Activated CD8-positive, alpha-beta memory T cell treated with anti-CD3 and anti-CD28 coated beads for 4 hours (primary cell): ENCODE measurements at places on chromosomes 16 and 17.

- no peak for DNase-seq
Measured at GRCh38 chr16:73092236-73092781, 44.4 kb upstream of the ZFHX3 start.

DNA sequence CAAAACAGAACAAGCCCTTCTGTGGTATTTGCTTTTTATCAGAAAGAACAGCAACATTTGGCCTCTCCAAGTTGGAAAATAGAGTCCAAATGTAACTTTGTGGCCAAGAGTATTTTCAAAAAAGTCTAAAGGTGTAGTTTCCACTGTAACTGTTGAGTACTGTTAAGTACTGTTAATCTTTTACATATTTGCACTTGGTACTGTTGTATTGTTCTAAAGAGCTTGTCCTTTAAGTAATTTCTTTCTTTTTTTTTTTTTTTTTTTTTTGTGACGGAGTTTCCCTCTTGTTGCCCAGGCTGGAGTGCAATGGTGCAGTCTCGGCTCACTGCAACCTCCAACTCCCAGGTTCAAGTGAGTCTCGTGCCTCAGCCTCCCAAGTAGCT is 21.5 kb downstream of the LDAF1 start:
- DNase-seq = no peak

- DNase-seq = no peak
Measured at GRCh38 chr17:73323409-73324159, 11.8 kb upstream of the CDC42EP4 start.

GRCh38 chr16:11140098-11140375 is 116.0 kb downstream of the SOCS1 start:
- DNase-seq = peak; percentile 11

DNA sequence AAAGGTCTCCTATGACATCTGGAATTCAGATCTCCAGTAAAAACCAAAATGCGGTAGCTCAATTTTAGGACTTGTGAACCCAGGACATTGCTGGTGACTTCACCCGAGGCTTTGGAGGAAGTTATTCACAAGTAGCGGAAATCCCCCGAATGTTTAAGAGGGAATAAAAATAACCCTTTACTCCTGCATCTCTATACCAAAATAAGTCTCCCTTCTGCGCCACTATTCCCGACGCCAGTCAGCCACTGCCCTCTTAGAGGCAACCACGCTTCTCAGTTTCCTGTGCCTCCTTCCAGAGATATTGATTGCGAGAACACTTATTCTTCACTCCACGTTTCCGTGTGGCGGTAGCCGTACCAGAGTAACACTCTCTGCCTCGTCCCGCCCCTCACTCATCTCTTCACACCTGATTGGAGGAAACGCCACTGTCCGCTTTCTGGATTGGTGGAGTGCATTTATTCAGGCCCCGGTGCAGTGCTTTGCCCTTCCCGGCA is 27.4 kb downstream of the EMP2 start:
- peak; percentile 21 for DNase-seq

DNA sequence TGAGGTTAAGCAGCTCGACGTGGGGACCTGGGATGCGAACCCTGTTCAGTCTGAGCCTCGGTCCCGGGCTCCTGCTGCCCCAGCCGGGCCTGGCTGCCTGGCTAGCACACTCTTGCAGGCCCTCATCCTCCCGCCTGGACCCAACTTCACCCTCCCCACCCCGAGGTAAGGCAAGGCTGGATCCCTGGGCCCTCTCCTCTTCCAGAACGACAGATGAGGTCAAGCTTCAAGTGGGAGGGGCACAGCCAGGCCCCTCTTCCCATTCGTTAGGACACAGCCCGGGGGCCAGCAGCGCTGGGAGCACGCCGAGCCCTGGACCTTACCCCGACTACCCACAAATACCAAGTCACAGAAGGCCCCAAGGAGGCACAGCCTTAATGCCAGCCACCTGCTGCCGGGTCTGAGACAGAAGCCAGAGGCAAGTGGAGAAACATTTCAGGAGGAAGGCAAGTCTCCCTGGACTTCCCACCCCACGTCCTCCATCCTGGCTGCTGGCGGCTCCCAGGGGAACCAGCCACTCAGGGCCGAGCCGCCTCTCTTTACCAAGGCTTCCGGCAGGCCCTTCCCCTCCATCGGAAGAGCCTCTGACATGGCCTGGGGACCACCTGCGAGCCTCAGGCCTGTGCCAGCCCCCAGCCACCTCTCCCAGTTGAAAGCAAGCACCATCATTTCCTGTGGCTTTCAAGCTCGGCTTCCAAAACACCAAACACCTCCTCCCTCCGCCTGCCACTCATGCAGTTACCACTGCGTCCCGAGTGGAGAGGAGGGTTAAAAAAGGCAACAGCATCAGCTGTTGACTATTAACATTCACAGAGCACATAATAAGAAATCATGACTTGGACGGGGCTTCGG is 59.9 kb downstream of the RPH3AL start:
- DNase-seq = no peak

- DNase-seq = no peak
Measured at GRCh38 chr17:933312-934073, 46.1 kb downstream of the NXN start.

DNA sequence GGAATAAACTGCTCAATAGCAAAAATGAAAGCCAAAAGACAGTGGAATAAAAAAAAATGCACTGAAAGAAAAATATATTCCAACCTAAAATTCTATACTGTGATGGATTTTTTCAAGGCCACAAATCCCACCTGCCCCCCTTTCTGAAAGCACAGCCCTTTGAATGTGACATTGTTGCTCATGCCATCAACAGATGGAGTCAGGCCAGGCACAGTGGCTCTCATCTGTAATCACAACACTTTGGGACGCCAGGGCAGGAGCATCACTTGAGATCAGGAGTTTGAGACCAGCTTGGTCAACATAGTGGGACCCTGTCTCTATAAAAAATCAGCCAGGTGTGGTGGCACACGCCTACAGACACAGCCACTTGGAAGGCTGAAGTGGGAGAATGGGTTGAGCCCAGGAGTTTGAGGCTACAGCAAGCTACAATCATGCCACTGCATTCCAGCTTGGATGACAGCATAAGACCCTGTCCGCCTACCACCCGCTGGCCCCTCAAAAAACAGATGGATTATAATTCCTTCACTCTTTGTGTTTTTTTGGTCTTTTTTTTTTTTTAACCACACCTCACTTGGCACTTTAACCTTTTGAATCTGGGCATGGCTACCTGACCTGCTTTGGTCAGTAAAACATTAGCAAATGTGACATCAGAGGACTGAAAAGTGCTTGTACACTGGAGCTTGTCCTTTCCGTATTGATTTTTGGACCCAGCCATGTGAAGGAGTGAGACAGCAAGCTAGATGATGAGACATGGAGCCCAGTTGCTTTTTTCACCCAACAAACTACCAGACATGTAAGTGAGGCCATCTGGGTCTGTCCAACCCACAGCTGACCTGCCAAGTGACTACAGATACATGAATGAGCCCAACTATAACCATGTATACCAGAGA is 36.3 kb downstream of the GLG1 start:
- no peak for DNase-seq

GRCh38 chr16:12321311-12321842 is 344.8 kb downstream of the SNX29 start:
- DNase-seq = no peak

DNA sequence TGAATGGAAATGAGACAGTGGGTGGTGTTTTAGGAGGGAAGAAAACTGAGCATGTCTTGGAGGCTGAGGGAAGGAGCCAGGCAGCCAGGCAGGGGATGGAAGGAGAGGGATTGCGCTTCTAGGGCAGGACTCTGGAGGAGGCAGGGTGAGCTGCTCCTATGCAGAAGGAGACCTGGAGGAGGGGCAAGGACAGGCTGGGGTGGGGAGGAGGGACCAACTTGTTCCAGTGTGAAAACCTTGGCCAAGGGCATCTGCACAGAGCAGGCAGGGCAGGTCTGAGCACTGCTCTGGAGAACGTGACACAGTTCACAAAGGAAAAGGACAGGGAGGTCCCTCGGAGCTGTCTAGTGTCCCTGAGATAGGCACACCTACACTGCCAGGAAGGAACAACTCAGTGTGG is 5.5 kb downstream of the GALK1 start:
- no peak for DNase-seq

DNA sequence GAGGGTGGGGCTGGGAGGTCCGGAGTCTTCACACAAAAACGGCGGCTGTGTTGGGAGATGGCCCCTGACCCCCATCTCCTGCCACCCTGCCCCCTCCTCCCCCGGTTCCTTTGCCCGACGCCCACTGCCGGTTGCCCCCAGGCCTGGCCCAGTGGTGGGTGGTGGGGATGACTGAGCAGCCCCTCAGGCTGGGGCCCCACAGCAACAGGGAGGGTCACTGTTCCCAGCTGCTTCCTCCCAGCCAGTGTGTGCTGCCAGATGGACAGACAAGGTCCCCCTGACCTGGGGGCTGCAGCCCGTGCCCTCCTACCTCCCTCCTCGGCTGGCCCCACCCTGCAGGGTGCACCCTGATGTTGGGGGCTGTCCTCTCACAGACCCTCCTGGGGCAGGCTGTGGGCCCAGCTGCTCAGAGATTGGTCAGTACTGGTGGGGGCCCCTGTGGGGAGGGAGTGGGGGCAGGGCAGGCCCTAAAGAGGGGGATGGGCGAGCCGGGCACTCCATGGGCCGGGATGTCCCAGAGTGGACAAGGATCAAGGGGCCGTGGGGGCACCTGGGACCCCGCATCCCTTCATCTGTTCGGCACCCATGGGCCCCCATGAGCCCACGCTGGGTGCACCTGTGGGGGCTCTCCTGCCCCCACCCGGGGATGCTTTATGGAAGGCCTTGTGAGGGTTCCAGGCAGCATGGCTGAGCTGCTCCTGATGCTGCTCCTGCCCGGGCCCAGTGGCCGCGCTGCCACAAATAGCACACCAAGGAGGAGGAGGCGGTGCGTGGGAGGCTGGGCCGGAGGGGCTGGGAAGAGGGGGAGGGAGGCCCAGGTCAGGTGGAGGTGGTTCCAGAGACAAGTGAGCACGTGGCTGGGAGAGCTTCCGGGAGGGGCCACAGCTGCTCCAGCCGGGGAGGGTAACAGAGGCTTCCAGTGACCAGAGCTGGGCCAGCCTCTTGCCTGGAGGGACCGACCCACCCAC is 5.1 kb downstream of the C1QTNF8 start:
- no peak for DNase-seq

GRCh38 chr16:87621976-87622713 is 19.8 kb downstream of the JPH3 start:
- DNase-seq = no peak

- DNase-seq = no peak
Measured at GRCh38 chr16:79265701-79266100, 334.8 kb downstream of the MAF start.

GRCh38 chr17:57810721-57811637 is 38.9 kb downstream of the MRPS23 start:
- DNase-seq = no peak

DNA sequence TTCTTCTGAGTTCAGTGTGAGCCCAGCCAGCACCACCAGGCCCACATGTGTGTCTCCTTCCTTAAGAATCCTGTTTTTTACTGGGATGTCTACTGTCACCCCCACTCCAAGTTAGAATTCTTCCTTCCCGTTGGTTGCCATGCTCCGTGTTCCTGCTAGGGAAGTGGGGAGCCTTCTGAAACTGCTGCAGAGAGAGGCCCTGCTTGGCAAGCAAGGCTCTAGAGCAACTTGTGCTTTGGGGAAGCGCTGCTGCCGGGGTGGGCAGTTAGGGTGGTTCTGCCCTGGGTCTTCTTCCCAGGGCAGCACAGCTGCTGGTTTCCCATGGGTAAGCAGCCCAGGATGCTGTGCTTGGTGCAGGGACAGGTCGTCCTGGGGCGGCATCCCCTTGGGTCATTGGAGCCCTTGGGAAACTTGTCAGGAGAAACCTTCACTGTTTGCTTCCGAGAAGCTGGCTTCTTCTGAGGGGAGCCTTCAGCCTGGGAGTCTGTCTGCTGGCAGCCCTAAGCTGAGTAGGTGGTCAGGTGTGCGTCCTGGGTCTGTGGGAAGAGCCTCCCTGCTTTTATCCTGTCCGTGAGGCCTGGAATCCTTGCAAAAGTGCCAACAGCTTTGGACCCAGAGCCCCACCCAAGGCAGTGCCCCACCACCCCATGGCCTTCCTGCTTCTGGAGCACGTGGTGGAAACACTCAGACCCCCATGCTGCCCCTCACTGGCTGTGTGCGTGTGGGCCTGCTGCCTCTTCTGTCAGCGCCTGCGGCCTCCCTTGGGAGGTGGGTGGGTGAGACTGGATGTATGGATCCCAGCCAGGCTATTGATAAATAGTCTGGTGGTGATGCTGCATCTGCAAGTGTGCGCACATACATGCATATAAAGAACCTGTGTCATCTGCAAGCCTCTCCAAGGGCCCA is 71.8 kb downstream of the PLD6 start:
- no peak for DNase-seq

DNA sequence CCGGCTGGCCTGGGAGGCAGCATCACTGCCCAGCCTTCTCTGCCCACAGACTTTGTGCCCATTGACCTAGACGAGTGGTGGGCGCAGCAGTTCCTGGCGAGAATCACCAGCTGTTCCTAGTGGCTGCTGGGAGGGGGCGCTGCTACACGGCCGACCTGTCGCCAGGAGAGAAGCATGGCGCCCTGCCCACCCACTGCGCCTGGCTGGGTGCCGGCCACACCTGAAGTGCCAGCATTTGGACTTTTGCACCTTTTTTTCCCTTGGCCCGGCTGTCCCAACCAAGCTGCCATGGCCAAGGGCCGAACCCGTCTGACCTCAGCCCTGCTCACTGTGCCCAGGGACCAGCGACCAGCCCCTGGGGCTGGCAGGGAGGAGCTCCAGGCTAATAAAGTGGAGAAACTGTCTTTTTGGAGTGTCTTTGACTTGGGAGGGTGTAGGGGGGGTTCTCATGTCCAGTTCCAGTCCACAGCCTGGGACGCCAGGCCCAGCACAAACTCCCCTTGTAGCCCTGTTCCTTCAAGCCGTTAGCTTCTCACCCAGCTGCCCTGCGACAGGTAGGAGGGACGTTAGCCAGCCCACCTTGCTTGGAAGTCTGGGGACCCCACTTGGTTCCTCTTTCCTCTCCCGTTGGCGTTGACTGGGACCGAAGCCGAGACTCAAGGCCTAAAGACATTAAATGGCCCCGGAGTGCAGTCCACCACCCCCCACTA is 939 bp upstream of the WDR90 start:
- no peak for DNase-seq

GRCh38 chr17:82243648-82244412 is 15.0 kb downstream of the SLC16A3 start:
- DNase-seq = no peak

- no peak for DNase-seq
Measured at GRCh38 chr16:88773812-88774291, 11.2 kb downstream of the PIEZO1 start.

GRCh38 chr16:82459580-82460256 is 167.1 kb upstream of the CDH13 start:
- DNase-seq = no peak

GRCh38 chr17:59825533-59826322 is 67.0 kb downstream of the TUBD1 start:
- no peak for DNase-seq

DNA sequence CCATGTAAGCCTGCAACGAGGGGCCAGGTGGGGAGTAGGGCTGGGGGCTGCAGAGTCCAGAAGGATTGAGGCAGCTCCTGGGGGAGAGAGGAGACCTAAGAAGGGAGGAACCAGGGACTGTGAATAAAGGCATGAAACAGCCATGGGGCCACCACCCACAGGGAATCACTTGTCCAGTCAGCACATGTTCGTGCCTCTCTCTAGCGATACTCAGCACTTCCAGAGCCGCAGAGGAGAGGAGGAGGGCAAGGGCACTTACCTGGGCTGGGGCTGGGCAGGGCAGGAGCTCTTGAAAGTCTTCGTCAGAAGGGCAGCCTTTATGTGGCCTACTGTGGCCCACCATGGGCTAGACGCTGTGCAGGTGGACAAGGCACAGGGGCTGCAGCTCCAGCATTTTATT is 24.2 kb downstream of the CACNA1G start:
- DNase-seq = no peak
